ENCODE measurements at places on chromosomes 16 and 17.

DNA sequence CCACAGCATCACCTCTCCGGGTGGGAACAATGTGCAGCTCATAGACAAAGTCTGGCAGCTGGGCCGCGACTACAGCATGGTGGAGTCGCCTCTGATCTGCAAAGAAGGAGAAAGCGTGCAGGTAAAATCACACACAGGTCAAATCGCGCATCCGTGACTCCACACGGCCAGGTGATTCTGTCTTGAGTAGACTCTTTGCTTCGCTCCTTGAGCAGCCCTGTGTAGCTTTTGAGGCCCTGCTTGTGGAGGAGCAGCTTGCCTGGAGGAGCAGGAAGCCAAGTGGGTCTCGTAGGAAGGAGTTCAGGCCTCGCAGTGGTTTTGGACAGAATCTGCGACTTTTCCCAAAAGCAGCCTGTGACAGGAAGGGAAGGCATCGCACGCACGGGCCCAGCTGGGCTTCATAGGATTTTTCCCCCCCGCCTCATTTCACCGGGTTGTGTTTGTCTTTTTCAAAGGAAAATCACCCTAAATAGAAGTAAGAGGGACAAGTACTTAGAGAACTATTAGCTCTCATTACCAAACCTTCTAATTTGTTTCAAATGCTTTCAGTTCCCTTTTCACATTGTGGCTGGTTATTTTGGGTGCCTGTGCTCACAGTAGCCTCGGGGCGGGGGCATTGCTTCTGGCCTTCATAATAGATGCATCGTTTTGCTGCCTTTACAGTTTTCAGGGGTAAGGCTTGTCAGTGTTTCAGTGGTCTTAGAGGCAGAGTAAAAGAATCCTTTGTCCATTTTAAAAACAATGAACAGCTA is 71.5 kb downstream of the SEC14L1 start:
- DNase-seq, result no peak

- DNase-seq, result no peak
Measured at GRCh38 chr17:933312-934073, 46.1 kb downstream of the NXN start.

DNA sequence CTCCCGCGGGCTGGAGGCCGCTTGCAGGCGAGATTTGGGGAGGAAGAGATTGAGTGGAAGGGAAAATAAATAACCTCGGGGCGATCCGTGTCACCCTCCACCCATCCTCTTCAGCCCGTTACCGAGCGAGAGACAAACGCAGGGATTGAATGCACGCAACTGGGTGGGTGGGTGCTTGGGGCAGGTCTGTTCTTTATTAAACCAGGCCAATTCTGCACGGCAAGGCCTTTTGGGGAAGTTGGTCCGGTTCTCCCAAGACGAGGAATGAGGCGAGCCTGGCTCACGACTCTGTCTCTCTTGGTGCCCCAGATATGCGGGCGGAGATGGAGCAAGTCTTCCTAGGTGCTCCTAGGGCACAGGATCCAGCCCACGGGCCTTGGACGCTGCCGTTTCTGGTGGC is 396 bp upstream of the HOXB7 start:
- no peak for DNase-seq

DNA sequence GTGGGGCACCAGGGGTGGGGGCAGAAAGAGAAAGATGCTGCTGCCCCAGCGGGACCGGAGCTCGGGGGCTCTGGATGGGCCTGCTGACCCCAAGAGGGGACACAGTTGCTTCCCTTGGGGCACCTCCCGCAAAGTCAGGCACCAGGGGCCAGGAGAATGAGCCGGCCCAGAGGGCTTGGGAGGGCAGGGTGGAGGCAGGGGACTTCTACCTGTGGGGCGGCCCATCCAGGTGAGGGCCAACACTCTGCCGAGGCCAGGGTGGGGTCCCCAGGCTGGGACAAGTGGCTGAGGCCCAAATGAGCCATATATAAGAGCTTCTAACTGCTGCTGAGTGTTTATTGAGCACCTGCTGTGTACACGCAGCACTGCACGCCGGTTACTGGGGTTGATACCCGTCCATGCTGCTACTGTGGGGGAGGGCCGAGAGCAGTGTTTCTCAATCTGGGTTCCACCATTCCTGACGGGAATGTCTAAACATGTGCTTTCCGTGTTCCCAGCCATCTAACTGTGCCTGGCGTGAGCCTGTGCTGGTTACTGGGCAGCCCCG is 211.7 kb upstream of the GSE1 start:
- DNase-seq, result no peak

GRCh38 chr17:58944166-58944565 is 162.5 kb downstream of the TRIM37 start:
- DNase-seq, result no peak

DNA sequence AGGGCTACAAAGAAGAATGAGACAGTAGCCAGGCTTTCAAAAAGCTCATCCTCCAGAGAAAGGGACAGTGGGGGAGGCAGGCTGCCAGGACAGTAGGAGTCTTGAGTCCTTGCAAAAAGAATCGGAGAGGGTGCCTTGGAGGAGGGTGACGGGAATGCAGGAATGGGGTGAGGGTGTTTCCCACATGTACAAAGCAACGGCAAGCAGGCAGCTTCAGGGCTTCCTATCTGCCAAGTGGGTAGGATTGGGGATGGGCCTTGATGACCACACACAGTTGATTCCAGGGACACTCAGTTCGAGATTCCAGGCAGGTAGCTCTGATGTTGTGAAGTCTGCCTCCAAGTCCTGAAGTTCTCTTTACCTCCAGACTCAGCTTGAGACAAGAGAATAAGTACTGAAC is 54.4 kb downstream of the C17orf67 start:
- DNase-seq, result no peak

- DNase-seq, result no peak
Measured at GRCh38 chr16:81693041-81693743, 85.9 kb upstream of the PLCG2 start.

- no peak for DNase-seq
Measured at GRCh38 chr17:4641297-4642195, at the start of gene ALOX15. Gene ALOX15, minus strand, starts transcription at chr17:4641678. Its CDS starts 27 bp downstream, at chr17:4641651.

GRCh38 chr17:29571486-29571882 is 3.0 kb downstream of the TP53I13 start:
- no peak for DNase-seq

- DNase-seq, result no peak
Measured at GRCh38 chr16:30998852-30999761, 11.3 kb downstream of the STX1B start.

DNA sequence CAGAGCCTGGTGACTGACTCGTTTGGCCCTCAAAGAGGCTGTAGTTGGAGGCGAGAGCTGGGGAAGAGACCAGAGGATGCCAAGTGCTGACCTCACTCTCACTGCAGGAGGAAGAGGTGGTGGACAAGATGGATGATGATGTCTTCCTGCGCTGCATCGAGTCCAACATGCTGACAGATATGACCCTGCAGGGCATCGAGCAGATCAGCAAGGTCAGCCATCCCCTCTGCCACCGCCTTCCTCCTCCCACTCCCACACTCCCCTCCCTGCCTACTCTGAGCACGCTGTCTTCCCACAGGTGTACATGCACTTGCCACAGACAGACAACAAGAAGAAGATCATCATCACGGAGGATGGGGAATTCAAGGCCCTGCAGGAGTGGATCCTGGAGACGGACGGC is 26.9 kb downstream of the POLR2A start:
- DNase-seq, result no peak
